Mesenchymal stem cell (in vitro differentiated cells and primary cell): ENCODE measurements at places on chromosomes 3 and 15.
A peak's percentile ranks its signal among the peaks of the same experiment; 100 is the strongest.

DNA sequence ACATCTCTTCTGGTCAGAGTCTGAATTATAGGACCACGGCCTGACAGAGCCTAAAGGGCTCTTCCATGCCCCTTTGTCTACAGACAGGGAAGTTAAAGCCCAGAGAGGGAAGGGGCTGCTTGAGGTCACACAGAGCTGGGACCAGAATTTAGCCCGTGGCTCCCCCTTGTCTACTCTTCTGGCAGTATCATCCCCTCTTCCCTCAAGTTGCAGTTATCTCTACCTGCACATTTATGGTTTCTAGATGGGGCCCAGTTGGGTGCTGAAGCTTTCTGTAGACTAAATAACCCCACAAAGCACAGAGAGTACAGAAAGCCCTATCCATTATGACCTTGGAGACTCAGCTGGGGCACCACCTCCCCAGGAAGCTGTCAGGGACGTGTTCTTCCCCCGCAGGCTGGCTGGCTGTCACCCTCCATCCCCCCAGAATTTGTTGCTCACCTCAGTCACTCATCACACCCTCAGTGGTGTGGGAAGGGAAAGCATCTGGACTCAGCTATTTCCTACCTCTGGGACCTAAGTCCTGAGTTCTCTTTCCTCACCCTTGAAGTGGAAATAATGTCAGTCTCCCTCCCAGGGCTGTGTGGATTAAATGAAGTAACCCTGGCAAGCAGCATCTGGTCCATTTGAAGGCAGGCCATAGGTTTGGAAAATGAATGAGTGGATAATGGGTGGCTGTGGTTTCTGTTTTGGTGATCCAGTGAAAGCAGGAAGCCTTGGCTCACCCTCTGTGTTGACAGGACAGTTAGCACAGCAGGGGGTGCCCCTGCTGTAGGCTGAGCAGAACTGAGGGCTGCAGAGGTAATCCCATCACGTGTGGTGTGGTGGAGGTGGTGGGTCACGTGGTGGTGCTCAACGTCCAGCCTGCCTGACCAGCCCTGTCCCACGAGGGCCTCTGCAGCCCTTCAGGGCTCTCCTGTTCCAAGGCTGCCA, 16.3 kb downstream of the ACOX2 start:
- no peak for DNase-seq

GRCh38 chr3:8997151-8997550, 33.9 kb upstream of the RAD18 start:
- DNase-seq: no peak

GRCh38 chr15:91517491-91518200, 335.9 kb upstream of the SLCO3A1 start:
- DNase-seq: no peak

- DNase-seq: no peak
These were observed 23.2 kb upstream of the IGSF10 start for GRCh38 chr3:151483961-151484520.

DNA sequence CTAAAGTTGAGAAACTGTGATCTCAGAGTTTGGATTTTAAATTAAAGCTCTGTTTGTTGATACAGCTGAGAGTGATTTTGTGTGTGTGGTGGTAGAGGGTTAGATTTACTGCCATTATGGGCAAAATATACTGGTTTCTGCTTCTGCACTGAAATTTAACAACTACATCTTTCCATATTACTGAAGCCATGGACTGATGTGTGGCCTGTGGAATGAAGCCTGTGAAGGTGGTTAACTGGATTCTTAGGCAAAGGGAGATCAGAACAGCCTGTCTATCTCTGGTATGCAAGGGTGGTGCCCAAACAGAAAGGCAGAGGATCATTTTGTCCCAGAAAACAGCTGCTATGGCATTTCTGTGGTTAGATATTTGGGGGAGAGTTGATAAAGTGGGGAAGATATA, 297.3 kb upstream of the THBS1 start:
- no peak for DNase-seq

GRCh38 chr3:88478460-88478859, 328.7 kb downstream of the C3orf38 start:
- no peak for DNase-seq

DNA sequence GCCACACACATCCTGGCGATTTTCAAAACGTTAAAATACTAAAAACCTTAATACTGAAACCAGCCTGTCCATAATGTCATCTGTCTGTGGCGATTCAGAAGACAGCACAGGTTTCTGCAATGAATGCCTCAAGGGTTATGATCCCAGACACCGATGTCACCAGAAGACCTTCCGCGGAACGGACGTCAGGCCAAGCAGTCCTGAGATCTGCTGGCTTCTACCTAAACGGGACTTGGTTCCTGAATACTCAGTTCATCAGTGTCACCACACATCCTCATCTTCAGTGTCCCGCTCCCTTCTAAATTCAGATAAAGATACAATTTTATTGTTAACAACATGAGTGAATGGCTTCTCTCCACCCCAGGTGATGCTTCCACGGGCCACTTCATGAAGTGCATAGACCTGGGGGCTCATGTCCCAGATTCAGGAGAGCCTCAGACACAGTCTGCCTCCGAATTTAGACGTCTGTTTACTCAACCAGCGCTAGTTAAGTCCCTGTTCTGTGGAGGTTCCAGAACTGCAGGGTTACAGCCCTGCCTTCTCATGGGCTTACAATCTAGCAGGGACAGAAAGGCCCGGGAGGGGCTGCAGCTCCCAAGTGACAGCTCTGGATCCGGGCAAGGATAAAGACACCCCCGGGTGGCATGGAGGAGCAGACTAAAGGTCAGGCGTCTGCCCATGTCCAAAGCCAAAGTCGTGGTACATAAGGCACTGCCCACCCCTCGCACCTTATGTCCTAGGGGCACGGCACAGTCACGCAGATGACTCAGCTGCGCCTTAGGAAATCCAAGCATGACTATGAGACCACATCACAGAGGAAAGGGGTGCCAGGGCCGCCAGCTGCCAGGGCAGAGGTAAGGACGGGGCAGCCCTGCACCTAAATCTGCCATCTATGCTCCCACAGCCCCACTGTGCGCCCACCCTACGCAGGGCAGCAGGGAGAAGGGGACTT, 75.9 kb downstream of the VGLL4 start:
- DNase-seq: peak; percentile 91

GRCh38 chr3:23981136-23981535, 36.0 kb downstream of the NR1D2 start:
- DNase-seq: no peak

DNA sequence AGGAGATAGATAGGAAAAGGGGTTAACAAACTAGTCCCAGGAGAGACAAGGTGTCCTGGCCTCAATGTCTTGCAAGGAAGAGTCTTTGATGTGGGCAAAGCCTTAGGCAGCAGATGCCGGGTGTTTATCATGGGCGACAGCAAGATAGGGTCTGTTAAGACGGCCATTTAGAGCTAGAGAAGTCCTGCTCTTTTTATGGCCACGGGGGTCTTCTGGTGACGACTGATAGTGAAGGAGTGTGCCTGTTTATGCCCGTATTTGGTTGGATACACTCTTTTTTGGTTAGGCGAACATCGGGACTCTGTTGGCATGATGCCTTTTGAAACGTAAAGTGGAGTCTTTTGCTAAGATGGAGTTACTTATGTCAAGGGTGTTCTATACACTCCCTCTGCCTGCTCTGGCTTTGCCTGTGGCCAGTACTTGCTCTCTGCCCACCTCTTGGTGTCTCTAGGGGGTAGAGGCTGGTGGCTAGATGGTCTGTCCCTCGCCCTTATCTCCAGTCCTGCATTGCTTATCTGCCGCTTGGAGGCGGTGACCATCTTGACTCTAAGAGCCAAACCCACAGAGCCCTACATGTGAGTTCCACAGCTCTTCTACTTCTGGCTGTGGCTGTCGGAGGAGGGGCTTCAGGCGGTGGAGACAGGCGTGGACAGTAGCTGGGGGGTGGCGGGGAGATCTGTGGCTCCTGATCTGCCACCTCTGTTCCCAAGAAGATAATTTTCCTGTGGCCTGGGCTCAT, 55.8 kb upstream of the ZBTB38 start:
- DNase-seq: no peak

GRCh38 chr3:112360561-112360960, 27.6 kb downstream of the CD200 start:
- DNase-seq: no peak

DNA sequence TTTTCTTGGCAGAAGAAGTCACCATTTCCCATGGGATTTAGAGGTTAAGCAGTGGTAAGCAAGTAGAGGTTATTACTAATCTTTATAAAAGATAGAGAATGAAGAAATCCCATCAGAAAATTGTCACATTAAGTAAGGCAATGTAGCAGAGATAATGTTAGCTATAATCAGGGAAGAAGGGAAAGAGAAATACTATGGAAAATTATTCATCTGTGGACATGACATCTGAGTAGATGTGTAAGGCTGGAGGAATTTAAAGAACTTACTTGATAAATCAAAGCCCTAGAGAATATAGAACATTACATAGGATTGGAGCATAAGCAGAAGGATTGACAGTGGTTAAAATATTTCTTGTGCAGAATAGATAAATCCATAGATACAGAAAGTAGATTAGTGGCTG, 553.1 kb upstream of the CBLB start:
- DNase-seq: no peak

- DNase-seq: peak; percentile 38
These were observed 58.9 kb downstream of the SFMBT1 start for GRCh38 chr3:52986938-52987337.
